Stimulated activated CD8-positive, alpha-beta memory T cell treated with anti-CD3 and anti-CD28 coated beads, Interleukin-15, amount 100 ng/mL, for 48 hours (primary cell): ENCODE measurements at places on chromosomes 7 and 10.

DNA sequence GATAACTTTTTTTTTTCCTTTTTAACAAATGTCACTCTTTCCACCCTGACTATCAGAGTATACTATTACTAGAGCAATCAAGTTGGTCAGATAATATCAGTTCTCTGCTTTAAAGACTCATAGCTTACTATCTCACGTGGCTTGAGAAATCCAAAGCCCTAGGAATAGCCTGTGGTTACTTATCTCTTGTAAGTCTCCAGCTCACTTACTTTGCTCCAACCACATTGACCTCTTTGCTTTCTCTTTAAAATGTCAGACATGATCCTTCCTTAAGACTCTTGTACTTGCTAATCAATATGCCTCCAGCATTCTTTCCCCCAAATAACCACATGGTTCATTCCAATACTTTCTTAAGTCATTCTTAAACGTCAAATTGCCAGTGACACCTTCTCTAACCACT is 1292.2 kb downstream of the REEP3 start:
- DNase-seq: no peak

DNA sequence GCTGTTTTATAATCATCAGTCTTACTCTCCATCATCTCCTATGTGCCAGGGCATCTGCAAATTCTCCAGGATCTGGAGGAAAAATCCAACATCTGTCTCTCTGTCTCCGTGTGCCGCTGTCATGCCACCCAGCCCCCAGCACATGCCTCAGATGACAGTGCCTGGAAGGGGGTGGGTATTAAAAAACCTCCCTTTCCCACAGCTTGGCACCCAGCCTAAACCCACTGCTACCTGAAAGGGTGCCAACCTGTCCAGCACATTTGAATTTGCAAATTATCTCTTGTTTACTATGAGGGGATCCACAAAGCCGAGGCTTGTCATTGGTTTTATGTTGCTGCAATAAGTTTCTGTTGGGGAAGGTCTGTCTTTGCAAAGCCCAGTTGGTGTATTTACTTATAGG is 73.1 kb downstream of the EMX2 start:
- DNase-seq: no peak

DNA sequence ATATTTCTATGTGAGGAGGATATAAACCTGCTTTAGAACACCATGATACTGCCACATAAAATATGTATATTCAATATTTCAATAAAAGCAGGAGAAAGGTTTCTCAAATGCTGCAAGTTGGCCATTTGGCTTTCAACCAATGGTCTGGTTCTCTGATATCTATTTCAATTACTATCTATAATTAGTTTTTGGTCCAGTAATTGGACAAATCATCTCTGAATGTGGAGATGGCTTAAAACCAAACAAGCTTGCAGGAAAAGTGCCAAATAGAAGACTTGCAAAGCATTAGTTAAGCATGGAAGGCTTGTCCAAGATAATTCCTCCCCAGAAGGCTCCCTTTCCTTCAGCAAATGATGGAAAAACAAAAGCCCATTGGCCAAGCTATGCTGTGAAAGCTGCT is 140.1 kb downstream of the CPEB3 start:
- DNase-seq: no peak

DNA sequence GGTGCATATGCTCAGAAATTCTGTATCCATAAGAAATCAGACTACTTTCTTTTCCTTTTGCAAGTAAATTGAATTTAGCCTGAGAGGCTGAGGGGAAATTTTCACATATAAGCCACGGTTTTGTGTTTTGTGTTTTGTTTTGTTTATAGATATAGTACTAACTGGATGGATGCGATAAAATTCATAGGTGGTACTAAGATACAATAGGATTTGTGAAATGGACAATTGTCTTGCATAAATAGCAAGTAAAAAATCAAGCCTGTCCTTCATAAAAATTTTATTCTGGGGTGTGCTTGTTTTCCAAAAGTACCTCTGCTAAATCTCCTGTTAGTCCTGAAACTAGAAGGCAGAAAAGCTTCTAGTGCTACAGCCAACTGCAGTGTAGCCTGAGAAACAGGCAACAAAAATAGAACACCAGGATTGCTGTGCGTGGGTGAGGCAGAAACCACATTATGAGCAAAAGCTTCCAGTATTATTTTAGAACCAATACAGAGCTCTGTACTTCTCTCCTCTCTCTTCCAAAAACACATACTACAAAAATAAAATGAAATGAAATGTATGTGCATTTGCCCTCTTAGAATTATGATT is 634 bp upstream of the HDAC9 start:
- peak; percentile 17 for DNase-seq

- DNase-seq: no peak
Measured at GRCh38 chr7:123154231-123154860, 45.4 kb downstream of the SLC13A1 start.

- DNase-seq: no peak
Measured at GRCh38 chr10:131875501-131875900, 25.3 kb upstream of the PPP2R2D start.

GRCh38 chr10:23361665-23362064 is 17.1 kb upstream of the C10orf67 start:
- no peak for DNase-seq

GRCh38 chr10:42594246-42594650 is 44.1 kb downstream of the ZNF33B start:
- DNase-seq: no peak

DNA sequence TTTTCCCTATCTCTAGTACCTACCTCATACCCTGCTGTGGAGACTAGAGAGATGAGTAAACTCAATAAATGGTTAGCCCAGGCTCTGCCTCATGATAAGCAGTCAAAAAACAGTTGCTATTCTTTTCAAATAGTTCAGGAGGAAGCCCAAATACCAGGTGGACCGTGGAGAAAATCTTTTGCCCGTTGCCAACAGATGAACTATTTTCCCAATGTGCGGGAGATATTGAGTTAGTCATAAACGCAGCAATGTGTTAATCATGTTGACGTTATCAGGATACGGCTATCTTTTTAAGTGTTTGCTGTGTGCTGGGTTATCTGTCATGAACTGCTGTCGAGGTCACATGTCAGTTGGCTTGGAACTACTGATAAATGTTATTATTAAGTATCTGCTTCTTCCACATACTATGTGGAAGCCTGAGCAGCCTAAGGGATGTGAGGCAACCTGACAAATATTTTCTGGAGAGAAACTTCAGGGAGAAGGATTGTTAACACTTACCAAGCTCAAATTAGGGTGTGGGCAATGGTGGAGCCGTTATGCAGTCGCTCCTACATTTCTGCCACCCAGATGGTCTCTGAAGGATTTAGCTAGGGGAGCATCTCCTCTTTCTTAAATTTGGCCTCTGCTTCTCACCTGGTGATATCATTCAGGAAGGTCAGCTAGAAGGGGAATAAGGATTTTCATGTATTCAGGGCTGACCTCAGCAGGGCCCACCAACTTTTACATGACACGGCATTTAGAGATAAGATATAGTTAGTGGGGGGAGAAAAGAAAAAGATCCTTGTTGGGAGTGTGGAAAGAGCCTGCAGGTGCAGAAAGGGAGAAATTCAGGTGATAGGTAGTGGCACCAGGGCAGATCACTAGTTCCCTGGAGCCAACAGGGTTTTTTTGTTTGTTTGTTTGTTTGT is 33.5 kb upstream of the SLC26A3 start:
- DNase-seq: no peak

DNA sequence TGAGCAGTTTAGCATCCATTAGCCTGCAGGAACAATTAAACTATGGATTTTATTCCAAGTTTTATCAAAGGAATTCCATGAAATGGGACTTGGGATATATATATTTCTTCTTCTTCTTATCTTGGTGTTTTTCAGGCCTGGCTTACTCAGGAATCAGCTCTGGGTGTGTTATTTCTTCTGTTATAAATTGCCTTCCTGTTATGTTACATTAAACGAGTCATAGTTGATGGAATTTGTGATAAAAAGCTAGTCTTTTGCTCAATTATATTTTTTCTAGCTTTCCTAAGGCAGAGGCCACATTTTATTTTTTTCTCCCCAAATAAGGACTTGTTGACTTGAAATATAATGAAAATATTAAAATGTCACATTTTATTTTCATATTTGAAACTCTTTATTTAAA is 141.3 kb downstream of the EPC1 start:
- DNase-seq: no peak

DNA sequence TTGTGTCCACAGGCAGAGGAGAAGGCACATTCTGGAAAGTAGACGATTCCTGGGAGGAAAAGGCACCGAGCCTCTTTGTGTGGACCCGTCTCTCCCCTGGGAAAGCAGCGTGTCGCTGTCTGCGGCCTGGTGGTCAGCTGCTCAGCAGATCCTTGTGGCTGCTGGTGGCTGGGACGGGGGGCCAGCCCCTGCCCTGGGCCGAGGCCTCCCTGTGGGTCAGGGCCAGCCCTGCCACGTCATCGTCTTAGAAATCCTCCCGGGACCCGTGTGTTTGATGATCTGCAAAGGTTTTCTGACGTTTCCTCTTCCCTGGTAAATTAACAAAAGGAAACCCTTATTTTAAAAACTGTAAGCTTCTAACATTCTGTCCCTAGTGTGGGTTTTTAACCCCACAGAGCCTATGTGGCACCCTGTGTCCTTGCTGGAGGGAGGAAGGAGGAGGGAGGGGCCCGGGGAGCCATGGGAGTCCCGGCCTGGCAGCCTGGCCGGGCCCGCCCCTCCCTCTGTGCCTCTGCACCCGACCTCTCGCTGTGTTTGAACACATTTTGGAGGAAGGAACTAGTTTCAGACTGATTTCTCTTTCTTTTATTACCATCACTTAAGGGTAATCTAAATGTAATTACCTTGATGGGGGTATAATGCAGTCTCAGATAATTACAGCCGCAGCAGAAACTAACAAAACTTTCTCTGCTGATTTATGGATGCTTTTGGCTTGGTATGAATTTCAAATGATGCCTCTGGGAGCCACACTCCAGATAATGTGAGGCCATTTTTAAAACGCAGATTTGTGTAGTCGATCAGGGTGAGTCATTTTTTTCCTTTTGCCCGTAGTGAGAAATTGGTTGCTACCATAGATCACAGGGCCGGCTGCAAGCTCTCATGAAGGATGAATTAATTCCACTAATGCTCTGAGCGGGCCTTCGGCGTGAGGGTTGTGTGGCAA is 85.5 kb downstream of the NKX6-2 start:
- DNase-seq: no peak

DNA sequence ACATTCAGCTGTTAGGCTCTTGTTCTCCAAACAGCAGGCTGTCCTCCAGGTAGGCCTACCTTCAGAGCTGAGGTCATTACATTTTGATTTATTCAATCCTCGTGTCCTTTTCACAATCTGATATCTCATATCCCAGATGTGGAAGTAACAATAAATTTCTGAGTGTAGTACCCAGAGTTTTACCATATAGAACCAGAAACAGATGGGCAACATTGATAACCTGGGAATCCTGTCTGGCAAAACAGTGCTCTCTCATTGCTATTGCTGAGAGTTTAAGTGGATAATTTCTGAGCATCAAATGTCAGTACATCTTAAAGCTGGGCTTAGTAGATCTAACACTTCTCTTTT is 1007.8 kb downstream of the REEP3 start:
- DNase-seq: no peak

- no peak for DNase-seq
Measured at GRCh38 chr10:63129888-63130287, 3.2 kb upstream of the NRBF2 start.

DNA sequence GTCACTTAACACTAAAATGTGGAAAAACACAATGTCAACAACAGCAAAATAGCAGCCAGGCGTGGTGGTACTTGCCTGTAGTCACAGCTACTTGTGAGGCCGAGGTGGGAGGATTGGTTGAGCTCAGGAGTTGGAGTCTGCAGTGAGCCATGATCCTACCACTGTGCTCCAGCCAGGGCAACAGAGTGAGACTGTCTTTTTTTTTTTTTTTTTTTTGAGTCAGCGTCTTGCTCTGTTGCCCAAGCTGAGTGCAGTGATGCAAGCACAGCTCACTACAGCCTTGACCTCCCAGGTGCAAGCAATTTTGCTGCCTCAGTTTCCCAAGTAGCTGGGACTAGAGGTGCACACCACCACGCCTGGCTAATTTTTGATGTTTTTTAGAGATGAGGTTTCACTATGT is 6.1 kb downstream of the KCTD7 start:
- no peak for DNase-seq

DNA sequence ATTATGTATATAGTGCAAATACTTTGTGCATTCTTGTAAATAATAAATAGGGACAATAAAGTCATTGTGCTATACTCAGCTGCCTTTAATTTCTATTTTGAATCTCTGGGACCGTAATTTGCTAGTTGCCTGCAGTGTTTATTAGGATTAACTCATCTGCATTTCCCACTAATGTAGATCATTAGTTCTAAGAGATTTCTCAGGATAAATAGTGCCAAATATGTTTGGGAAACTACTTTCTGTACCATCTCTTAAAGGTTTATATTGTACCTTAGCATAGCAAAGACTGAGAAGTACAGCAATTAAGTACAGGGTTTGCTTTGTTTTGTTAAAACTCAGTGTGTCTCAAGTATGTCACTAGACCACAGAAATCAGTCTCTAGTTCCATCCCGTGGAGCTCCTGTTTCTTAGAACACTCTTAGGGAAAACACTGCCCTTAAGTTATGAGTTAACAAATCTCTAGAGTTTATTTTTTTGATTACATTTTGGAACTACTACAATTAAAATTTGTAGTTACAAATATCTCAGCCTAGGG is 26.0 kb downstream of the ADD3 start:
- no peak for DNase-seq

DNA sequence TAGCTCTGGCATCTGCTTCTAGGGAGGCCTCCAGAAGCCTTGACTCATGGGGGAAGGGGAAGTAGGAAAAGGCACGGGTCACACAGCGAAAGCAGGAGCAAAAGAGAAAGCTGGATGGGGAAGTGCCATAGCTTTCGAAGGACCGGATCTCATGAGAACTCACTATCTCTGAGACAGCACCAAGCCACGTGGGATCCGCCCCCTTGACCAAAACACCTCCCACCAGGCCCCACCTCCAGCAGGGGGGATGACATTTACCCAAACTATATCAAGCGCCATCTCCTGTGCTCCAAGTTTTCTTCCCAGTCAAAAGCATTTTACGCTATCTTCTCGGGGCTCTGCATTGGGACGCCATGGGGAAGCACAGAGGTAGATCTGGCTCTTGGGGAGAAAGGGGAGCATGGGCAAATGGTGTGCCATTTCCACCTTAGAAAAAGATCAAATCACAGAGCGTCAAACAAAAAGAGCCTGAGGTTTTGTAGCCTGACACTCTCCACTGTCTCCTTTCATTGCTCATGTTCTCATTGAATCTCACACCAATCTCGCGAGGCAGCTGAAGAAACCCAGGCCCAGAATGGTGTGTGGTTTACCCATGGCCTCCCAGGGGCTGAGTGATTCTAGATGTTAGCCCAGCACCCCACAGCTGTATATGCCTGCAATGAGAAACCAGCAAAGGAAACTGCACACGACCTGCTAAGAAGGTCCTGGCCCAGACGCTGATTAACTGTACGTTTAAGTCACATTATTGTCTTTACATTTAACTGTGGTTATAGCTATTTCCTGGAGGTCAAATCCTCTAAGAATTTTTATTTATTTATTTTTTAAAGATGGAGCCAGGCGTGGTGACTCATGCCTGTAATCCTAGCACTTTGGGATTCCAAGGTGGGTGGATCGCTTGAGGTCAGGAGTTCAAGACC is 8.1 kb upstream of the OLAH start:
- DNase-seq: no peak

- no peak for DNase-seq
Measured at GRCh38 chr7:131898418-131898817, 342.0 kb upstream of the PODXL start.

GRCh38 chr10:63765126-63765525 is 243.9 kb downstream of the REEP3 start:
- no peak for DNase-seq
